SW480 (cell line): ENCODE measurements at places on chromosomes 7 and 10.
A peak's percentile ranks its signal among the peaks of the same experiment; 100 is the strongest.

GRCh38 chr10:3830946-3831345 lies 45.9 kb upstream of the KLF6 start:
- DNase-seq, result no peak

DNA sequence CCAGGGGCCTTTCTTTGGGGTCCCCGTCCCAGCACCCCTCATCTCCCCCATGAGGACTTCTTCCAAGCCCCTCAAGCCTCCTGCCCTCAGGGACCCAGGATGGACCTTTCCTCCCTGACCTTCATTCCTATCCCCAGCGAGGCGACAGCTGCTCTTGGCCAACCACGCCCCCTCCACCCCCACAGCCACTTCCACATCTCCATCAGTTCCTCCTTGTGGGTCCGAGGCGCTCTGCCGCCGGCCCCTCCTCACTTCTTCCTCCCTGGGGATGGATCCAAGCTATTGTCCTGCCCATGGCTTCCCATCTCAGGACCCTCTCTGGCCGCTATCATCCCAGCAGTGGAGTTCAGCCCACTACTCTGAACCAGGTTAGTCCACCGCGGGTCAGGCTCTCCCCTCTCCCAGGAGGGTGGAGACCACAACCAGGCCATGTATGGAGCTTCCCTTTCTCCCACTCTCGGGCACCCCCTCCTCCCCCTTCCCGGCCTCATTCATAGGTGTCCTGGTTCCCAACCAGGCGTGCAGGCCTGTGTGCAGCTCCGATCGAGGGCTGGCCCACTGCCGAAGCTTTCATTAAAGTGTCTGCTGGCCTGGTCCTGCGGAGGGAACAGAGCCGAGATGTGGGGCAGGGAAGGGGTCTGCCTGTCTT lies 1.7 kb upstream of the SH2B2 start:
- no peak for DNase-seq

- peak; percentile 79 for DNase-seq
Measured at GRCh38 chr7:130721486-130722277, 12.3 kb downstream of the KLF14 start.

DNA sequence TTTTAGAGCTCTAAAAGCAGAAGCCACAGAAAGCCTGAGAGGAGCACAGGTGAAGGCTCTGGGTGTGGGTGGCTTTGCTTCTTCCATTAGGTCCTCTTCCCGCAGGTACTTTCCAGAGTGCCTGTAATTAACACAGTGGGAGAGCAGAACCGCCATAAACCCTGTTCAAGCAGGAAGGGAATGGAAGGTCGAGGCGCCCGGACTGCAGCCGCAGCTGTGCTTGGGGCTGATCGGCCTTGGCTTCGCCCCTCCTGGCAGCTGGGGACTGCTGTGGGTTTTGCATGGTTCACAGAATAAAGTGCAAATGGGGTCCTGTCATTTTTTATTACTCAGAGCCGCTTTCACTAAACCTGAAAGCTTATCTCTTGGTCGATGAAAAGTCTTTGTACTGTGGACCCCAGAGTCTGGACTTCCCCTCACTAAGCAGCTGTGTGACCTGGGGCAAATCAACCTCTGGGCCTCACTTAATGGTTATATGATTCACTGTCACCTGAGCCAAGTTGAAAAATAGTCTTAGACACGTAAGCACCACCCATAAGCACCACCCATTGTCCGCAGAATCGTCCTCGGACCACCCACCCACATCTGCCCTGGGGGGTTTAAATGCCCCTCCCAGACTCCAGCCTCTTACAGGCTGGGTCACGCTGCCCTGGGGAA lies 100.9 kb downstream of the XRCC2 start:
- no peak for DNase-seq

DNA sequence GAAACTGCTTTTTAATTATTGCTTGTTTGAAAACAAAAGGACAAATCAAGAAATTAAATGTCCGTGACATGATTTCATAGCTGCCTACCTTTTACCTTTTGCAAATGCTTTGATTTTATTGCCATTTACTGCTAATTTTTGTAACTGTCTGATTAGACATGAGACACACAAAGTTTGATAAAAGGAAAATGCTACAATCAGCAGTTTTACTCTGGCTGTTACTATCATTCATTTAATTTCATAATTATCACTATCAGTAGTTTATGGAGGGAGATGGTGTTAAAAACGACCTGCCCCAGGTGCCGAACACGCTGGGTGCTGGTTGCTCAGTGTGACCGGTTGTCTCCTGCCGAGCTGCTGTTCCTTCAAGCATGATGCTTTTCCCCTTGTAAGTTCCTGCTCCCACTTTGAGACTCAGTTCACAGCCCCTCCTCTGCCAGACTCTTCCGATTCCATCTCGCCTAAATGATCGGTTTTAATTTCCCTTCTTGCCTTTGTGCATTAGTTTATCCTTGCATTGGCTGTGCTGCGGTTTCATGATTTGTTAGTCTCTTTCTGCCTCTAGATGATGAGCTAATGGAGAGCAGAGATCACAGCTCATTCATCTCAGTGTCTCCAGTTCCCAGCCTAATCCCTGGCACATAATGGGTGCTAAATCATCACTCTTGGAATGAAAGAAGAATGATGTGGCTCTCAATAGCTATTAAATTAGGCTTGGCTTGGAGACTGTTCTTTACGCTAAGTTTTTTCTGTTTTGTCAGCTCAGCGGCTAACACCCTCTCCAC lies 110.6 kb downstream of the PFKFB3 start:
- no peak for DNase-seq

GRCh38 chr10:126014309-126014708 lies 117.9 kb downstream of the FANK1 start:
- no peak for DNase-seq

DNA sequence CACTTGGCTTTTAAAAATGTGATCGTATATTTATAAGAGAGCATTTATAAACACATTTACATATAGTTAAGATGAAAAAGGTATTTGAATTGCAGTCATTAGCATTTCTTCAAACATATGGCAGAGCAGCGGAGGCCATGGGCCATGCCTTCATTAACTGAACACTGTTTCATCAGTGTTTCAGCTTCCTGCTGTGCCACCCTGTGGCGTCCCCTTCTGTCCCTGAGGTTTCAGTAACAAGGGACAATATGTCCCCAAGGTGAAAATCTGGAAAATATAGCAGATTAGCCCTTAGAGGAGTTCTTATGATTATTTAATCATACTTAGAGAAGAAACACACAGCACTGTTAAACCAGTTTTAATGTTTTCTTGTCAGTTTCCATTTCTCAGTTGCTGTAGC lies 577.8 kb downstream of the ETV1 start:
- no peak for DNase-seq
